NCI-H748 treated with DMSO at 0.1 percent for 48 hours (cell line): ENCODE measurements at places on chromosomes 6 and 20.

- DNase-seq = no peak
Measured at GRCh38 chr6:155351273-155352129, 37.2 kb upstream of the TFB1M start.

DNA sequence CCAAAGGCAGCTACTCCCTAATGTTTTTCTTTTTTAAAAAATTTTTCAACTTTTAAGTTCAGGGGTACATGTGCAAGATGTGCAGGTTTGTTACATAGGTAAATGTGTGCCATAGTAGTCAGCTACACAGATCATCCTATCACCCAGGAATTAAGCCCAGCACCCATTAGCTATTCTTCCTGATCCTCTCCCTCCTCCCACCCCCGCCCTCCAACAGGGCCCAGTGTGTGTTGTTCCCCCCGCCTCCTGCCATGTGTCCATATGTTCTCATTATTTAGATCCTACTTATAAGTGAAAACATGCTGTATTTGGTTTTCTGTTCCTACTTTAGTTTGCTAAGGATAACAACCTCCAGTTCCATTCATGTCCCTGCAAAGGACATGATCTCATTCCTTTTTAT lies 12.4 kb downstream of the TRIM15 start:
- DNase-seq = no peak

DNA sequence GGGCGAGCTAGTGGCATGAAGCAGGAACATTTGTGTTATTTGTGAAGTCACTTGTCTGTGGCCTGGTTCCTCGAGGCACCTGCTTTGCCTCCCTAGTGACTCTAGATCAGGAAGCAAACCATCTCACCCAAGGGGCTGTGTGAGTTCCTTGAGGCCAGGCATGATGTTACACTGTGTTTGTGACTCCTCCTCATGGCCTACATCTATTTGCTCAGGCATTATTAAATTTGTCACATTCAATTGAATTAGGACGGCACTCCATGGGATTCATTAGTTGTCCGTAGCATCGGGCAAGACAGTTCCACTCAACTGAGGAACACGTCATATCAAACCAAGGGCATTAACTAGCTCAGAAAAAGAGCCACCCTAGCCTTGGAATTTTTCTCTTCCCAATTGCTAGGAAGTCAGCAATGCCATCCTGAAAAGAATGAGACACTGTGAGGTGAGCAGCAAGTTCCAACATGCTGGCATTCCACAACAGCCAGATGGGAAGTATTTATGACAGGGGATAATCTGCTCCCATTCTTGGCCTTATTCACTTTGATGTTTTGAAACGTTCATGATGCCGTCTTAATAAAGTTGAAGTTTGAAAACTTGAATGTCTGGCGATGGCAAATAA lies 17.2 kb downstream of the TMEM200A start:
- no peak for DNase-seq

DNA sequence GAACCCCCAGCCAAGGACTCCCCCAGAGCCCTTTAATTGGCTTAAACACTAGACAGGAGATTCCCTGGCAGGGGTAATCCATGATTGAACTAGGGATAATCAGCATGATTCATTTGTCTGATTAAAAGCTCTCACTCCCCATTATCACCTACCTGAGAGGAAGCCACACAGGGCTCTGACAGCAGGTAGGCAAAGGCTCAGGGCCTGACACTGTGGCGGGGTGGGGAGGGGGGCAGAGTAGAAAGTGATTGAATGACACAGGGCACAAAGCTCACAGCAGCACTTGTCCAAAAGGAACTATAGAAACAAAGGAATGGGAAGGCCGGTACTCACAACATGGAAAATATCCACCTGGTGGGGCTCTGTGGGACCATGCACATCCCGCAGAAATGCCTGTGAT lies 231.6 kb downstream of the MAFB start:
- no peak for DNase-seq

- peak; percentile 76 for DNase-seq
Measured at GRCh38 chr20:9407805-9408421, 106.5 kb upstream of the LAMP5 start.

DNA sequence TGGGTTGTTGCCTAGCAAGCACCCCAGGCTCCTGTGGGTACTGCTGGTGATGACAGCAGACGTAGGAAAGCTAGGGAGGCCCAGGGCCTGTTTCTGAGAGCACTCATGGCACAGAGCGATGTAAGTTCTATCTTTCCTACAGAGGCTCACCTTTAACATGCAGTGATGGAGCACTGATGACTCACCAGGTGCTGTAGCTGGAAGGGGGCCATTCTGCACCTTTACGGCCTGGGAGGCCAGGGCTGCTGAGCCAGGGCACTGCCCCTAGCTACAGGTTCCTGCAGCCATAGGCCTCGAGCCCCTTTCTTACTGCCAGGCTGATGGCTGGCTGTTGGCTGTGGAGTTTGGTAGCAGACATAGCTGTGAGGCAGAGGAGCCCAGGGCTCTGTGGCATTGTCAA lies 31.1 kb upstream of the GPR6 start:
- no peak for DNase-seq

DNA sequence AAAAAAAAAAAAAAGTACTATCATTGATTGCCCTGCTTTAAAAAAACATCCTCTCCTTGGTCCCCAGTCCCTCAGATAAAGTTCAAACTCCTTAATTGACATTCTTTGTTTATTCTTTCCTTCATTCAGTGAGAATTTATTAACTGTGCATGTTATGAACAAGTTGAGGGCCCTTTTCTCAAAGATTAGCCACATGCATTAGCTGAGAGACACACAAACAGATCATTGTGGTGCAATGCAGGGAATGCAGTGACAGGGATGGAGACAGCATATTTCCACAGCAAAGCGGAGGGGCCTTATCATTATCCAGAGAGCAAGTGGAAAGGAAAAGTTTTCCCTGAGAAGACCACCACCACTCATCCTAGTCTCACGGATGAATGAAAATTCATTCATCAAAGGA lies 21.9 kb upstream of the IPCEF1 start:
- DNase-seq = no peak

GRCh38 chr6:10991115-10991514 lies 53.0 kb downstream of the ELOVL2 start:
- no peak for DNase-seq

GRCh38 chr6:52394251-52394666 lies 25.9 kb upstream of the EFHC1 start:
- DNase-seq = no peak

GRCh38 chr20:5432030-5432429 lies 115.3 kb upstream of the PROKR2 start:
- DNase-seq = no peak

DNA sequence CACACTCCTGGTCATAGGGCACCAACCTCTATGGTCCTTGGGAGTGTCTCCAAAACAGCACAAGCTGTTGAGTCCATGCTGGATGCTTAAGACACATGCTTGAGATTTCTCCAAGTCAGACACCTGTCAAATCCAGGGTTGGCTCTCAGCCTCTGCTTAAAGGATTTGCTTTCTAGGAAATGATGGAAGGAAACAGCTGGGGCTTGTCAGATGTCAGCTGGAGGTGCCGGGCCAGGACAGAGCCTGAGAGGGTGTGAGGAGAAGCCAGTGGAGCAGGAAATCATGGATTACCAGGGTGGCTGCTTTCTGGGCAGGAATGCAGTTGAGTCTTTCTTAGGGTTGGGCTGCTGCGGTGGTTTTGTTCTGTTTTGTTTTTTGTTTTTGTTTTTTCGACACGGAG lies 83.0 kb upstream of the FAM184A start:
- DNase-seq = no peak

DNA sequence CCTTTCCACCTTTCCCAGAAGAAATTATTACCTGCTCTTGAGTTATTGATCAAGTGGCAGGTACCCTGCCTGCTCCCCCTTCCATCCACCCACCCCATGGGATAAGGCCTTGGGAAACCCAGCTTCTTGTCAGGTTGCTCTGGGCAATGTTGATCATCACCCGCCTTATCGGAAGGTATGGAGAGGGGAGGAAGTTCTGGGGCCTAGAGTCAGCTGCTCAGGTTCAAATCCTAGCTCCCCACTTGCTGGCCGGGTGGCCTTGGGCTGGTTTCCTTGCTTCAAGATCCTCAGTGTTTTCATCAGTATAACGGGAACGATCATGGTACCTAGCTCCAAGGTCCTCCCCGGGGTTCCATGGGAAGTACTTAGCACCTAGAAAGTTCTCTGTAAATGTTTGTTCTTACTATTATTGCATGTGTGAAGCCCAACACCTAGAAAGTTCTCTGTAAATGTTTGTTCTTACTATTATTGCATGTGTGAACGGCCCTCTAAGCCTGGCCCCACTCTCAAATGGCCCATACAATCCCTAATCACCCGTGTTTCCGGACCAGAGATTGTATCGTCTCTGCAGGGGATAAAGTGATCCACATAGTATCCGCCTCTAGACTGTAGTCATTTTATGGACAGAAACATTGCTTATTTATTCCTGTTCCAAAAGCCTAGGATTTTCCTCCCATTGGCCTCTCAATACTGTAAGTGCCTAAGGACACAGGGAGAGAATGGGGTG lies 1.1 kb upstream of the PREX1 start:
- no peak for DNase-seq

DNA sequence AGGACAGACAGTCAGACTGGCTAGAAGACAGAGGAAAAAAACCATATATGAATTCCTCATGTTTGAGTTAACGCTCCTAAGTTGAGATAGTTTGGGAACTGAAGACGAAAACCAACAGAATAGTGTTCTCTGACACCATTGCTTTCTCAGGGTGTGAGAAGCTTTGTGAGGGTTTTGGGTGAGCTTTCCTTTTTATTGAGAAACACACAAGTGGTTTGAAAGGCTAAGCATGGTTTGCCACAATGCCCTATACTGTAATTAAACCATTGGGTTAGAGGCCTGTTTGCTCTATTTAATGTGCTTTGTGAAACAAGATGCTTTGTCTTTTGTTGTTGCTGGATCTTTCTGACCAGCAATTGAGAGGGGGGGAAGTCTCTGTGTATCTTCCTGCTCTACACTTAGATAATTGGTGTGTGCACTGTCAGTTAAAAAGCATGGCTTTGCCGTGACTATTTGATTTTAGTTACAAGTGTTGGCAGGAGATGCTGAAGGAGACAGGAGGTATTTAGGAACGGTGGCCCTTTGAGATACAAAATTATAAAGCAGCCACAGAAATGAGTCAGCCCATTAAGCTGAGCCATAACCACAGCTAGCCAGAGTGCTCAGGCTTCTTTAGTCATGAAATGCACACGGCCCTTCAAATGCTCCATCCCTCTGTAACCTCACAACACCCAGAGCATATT lies 273.0 kb upstream of the PREP start:
- peak; percentile 97 for DNase-seq

DNA sequence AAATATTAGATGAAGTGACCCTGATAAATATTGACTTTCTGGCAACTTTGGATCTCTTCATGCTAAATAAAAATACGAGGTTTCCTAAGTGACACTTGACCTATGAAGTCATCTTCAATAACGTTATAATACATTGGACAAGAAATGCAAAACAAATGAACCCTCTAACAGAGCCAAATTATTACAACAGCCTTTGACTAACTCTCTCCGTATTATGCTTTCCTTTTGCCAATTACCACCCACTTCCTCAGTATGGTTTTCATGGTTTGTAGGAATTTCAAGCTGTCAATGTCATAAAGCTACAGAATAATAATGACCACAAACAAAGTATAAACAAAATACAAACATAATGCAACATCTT lies 210.5 kb downstream of the MOXD1 start:
- DNase-seq = no peak

- DNase-seq = no peak
Measured at GRCh38 chr6:30231067-30231466, 17.9 kb upstream of the TRIM26 start.

DNA sequence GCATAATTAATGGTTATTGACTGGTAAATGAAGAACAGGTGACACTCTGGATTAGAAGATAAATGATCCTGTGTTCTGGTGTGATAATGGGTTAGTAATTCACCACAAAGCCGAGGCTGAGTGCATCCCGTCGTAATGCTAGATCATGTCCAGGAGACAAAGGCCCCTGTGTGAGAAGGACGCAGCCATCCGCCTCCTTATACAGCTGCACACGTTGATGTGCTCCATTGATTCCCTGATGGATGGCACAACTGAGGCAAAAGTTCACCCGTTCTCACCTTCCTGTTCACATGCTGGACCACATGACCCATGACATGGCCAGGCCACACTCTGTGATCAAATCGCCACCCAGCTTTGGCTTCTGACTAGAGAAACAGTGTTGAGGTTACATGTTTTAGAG lies 136.1 kb downstream of the FOXC1 start:
- peak; percentile 62 for DNase-seq

DNA sequence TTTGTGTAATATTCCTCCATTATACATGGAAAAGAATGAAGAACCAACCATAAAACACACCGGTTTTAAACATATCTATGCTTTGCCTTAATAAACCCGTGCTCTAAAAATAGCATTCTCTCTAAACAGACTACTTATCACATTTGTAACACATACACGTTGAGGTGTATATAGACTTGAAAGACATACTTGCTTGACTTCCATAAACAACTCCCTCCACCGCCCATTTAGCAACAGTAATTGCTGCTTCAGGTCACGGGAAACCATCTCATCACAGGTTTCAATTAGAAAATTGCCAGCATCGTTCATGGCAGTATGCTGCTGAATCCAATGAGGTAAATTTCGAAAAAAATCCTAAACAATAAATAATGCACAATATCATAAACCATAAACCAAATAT lies 174.0 kb downstream of the SYNE1 start:
- peak; percentile 12 for DNase-seq

- no peak for DNase-seq
Measured at GRCh38 chr6:9717568-9717967, 697.3 kb downstream of the TFAP2A start.

GRCh38 chr20:13183005-13183404 lies 38.1 kb upstream of the ISM1 start:
- no peak for DNase-seq

DNA sequence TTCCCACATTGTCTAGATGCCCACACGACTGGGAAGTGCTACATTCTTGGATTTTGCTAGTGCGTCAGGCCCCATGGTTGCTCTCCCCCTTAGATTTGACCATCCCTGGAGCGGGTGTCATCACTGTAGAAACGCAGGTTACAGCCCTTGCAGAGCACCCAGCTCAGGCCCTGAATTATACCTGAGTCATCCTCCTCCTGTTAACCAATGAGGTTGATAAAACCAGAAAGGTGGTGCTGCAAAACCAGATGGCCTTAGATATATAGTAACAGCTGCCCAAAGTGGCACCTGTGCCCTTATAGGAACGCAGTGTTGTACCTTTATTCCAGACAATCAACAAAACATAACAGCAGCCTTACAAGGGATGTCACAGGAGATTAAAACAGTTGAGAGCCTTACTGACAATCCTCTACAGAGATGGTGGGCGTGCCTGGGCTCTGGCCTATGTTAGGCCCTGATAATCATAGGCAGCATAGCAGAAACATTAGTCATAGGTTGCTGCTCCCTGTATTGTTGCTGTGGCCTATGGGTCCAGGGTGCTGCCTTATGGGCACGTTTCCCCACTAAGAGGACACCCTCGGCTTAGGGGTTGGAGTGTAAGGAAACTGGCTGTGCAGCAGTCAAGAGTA lies 33.6 kb upstream of the HSF2 start:
- no peak for DNase-seq
